ENCODE measurements at places on chromosomes 6 and 20.
A peak's percentile ranks its signal among the peaks of the same experiment; 100 is the strongest.

GRCh38 chr20:58921564-58921963 lies 59.5 kb upstream of the NELFCD start:
- no peaks in the 10 kb centered on the region for H3K4me1 ChIP-seq
- no peak overlapping the region for H3K4me3 ChIP-seq
- no peaks in the 10 kb centered on the region for H3K36me3 ChIP-seq

GRCh38 chr20:62357187-62357667 lies 9.9 kb downstream of the LAMA5 start:
- H3K36me3 ChIP-seq, result no peaks in the 10 kb centered on the region
- no peak overlapping the region for H3K4me3 ChIP-seq
- no peak for DNase-seq
- H3K4me1 ChIP-seq, result peaks cover 81% of the 10 kb centered on the region
- no peaks in the 10 kb centered on the region for H3K27me3 ChIP-seq

DNA sequence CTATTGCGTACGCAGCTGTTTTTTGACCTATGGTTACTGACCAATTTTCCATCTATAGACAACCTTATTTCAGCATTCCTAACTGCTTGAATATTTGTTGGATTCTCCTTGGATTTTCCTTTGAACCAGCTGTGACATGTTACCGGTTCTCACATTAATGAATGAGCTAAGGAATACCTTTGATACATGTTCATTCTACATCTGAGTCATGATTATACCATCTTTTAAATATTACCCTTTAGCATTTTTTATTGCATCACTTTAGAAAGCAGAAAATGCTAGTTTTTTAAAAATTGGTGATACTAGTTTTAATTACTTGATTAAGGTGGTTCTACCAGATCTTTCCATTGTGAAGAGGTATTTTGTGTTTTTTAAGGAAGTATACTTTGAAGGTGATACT lies 1.9 kb upstream of the IGF2R start:
- H3K4me3 ChIP-seq, result no peak overlapping the region
- no peak for DNase-seq
- no peaks in the 10 kb centered on the region for H3K27me3 ChIP-seq
- H3K36me3 ChIP-seq, result no peaks in the 10 kb centered on the region
- peak overlapping the region; percentile 77 for H3K27ac ChIP-seq

DNA sequence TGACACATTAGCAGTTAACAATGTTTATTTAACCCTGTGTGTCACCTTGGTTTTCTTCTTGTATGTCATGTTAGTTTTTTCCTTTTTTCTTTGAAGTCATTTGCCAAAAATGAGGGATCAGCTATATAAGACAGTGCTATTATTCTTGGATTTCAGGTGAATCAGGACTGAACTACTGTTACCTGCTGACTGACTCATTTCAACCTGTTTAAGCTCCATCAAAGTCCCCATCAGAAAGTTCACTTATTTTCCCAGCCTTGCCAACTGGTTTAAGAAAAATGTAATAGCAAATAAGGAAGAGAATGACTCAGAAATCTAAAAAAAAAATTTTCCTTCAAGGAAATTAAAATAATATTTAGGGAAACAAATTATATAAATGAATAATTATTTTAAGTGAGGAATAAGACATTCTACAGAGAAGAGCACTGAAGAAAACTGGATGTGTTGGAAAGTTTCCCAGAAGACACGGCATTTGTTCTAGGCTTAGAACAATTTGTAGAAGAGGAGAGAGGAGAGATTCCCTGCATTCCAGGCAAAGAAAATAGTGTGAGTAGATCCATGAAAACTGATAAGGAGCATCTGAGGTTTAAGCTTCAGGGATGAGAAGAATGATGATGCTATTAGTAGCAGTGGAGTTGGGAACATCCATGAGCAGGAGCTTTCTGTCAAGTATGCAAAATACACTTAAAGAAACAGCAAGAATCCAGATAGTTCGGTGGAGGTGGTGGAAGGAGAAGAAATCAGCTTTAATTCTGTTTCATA lies 84.9 kb upstream of the SIM1 start:
- H3K36me3 ChIP-seq, result no peaks in the 10 kb centered on the region
- no peaks in the 10 kb centered on the region for H3K27me3 ChIP-seq
- no peak for DNase-seq
- no peaks in the 10 kb centered on the region for H3K4me1 ChIP-seq
- no peak overlapping the region for H3K4me3 ChIP-seq
- H3K27ac ChIP-seq, result no peak overlapping the region

GRCh38 chr20:8943631-8944030 lies 125.3 kb upstream of the PLCB4 start:
- no peak for DNase-seq
- H3K27me3 ChIP-seq, result no peaks in the 10 kb centered on the region
- no peaks in the 10 kb centered on the region for H3K4me1 ChIP-seq
- no peaks in the 10 kb centered on the region for H3K36me3 ChIP-seq
- H3K4me3 ChIP-seq, result no peak overlapping the region
- H3K27ac ChIP-seq, result no peak overlapping the region

DNA sequence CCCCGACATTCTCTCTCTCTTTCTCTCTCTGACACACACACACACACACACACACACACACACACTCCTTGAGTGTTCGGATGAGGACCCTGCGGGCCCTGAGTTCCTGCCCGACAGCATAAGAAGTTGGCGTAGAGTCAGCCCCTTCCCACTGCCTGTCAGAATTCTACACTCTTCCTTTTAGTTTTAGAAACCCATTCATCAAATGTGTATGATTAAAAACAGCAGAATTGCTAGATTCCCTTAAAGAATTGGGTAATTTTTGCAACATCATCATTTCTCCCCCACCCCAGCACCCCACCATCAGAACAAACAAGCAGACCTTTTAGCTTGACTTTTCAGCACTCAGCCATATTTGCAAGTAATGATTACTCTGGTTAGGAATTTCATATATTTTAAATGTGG lies 322.8 kb downstream of the FARS2 start:
- no peaks in the 10 kb centered on the region for H3K27me3 ChIP-seq
- no peak for DNase-seq
- H3K27ac ChIP-seq, result no peak overlapping the region
- no peak overlapping the region for H3K4me3 ChIP-seq

DNA sequence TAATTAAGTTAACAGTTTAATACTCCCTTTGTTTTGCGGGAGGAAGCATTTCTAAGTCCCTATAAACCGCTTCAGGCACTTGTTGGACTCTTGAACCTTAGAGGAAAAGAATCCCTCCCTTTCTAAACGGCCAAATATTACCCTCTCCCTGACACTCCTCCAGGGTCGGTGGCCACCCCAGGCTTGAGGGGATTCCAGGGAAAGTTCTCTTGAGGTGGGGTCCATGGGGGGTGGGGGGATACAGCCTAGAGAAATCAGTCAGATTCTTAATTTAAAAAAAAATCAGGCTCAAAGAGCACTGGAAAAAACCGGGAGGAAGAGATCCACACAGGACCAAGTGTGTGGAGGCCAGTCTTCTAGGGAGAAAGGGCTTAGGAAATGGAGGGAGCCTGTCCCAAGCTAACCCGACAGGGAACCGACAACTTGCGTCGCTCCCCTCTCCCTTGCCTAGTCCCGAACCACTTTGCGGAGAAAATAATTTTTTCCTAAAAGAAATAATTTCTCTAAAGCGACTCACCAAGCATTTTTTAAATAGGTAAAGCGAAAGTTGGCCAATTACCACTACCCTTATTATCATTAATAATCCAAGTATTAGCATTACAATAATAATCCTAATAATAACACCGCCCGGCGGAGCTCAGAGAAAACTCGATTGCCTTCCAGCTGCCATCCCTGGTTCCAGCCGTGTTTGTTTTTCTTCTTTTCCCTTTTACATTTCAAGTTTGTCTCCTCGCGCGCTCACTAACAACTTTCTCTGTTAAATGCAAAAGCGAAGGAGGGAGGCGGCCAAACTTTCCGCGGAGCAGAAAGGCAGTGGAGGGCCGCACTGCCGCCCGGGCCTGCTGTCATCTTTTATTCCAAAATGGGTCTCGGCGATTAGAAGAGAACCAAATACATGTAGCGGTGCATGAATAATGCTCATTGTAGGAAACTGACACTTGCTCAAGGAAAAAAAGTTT lies 4.8 kb downstream of the NR2E1 start:
- no peak overlapping the region for H3K27ac ChIP-seq
- no peak overlapping the region for H3K4me3 ChIP-seq
- H3K36me3 ChIP-seq, result no peaks in the 10 kb centered on the region
- peaks cover 100% of the 10 kb centered on the region for H3K27me3 ChIP-seq
- H3K4me1 ChIP-seq, result peaks cover 49% of the 10 kb centered on the region
